ENCODE measurements at places on chromosomes 1 and 21.

- peak; percentile 95 for DNase-seq
Observed at GRCh38 chr1:234987415-234988154, 141.1 kb downstream of the TOMM20 start.

GRCh38 chr1:186046437-186047211, 312.4 kb downstream of the HMCN1 start:
- no peak for DNase-seq

GRCh38 chr1:121566346-121566745, 381.6 kb downstream of the SRGAP2C start:
- no peak for DNase-seq

DNA sequence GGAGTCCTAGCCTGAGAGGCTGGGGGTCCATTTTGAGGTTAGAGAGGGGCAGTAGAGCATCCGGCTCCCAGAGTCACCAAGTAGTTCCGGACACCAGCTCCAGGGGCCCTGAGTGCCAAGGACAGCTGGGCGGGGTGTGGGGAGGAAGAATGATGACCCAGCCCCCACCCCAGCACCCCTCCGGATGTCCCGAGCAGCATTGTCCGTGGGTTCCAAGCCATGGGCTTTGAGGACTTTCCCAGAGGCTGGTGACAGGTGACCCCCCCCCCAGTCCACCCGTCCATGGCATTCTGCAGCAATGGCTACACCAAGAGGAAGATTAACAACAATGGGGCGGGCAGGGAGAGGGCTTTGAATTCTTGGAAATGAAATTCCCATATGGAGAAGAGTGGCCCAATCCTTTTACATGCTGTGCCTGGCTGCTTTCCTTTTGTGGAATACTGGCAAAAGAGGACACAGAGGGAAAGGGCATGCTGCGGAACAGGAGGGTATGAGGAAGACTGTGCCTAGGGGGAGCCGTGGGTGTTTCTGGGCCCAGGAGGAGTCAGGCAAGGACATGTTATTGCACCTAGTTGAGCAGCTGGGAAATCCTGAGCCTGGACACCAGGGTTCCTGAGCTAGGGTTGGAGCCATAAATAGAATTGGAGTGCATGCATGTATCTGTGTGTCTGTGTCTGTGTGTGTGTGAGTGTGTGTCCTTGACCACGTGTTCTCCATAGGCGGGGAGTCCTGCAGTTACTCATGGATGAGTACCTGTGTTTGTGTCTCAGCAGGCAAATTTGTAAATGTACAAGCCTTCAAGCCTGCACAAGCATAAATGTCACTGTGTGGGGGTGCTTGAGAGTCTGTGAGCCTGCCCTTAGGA, 956 bp downstream of the ATP1A2 start:
- no peak for DNase-seq

- DNase-seq = no peak
Observed at GRCh38 chr1:42691157-42691498, 8.9 kb downstream of the YBX1 start.

DNA sequence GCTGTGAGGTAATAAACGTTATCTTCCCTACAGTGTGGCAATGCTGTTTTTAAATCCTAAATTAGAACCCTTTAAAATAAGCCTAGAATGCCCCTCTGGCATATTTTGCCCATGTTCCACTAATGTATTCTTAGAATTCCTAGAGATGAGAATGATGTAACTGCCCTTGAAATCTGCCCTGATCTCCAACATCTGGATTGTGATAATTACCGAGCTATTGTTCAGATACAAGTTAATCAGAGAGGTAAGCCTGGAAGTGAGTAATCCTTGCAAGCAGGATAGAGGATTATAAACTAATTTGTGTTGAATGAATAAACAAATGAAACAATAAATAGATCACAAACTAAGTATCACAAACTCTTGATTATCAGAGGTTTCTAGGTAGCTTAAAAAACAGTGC, 107.8 kb upstream of the DMRTA2 start:
- peak; percentile 52 for DNase-seq

GRCh38 chr21:42374864-42375499, 8.6 kb upstream of the TFF1 start:
- no peak for DNase-seq

DNA sequence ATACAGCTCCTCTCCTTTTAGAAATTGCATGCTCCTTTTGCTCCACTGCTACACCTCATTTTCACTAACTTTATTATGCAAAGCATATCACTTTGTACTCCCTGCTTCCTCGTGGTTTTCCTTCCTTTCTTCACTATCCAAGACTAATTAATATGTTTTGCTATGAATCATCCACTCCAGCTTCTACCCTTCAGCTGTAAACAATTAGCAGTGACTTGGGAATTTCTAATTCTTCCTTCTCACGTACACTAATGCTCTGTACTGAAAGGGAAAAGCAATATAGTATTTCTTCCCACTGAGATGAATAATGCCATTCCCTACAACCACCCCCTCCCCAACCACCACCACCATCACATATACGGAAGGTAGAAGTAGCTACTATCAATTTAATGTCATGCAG, 1917.0 kb downstream of the MRPL39 start:
- DNase-seq = no peak

DNA sequence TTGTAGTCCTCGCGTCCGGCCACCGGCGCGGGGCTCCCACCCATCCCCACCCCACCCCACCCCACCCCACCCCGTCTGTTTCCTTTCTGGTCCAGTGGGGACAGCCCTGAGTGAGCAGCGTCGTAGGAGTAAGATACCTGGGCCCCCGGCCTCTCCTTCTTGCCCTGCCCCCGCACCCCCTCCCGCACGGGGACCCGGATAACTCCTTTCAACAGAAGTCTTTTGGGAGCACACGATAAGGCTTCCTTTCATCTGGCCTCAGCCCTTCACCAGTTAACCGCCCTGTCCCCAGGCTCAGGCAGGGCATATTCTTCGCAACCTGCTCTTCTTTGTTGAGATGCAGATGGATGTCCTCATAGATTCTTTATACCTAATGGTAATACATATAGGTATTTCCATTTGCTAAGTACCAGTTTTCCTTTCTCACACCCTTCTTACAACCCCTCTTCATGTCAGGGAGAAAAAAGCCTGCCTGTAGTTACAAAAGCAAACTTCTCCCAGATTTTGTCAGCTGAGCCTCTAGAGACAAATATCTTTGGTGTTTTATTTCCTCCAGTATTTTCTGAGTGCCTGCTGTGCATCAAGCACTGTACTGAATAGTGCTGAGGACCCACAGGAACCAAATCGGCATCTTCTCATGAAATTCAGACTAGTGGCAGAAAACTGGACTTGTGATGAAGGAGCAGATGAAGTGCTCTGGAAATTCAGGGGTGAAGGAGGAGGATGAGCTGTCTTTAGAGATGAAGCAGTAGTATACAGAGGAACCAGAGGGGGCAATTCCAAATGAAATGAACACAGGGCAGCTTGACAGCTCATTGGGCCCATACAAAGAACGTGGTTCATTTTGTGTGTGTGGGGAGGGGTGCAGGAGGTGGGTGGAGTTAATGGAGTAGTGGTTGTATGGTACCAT, 33.6 kb downstream of the SLC2A1 start:
- peak; percentile 26 for DNase-seq

DNA sequence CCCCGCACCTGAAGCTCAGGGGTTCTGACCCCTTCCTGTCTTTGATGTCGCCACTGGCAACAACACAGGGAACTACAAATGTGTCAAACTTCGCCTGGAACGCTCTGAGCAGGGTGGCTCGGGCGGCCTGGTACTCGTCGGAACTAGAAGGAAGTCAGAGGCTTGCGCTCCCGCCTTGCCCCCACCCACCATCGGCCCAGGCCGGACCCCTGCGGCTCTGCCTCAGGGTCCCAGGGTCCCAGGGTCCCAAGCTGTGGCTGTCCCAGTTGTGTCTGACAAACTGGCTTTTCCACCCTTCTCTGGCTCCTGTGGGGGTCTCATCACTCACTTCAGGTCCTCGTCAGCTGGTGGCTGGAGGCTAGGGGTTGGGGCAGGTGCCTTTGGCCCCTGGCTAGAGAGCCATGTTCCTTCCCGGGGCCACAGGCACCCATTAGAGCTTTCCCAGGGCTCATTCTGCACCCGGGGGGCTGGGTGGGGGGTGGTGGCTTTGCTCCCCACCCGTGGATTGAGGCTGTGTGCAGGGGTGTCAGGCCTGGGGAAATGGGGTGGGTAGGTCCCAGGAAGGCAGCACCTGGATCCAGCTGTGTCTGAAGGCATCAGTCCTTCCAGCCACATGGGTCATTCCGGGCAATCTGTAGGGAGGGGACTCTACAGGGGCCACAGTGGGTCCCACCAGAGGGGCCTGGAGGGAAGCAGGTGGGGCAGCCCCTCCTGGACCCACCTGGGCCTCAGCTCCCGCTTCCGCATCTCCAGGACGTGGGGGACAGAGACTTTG, 8.0 kb upstream of the TMEM52 start:
- no peak for DNase-seq

DNA sequence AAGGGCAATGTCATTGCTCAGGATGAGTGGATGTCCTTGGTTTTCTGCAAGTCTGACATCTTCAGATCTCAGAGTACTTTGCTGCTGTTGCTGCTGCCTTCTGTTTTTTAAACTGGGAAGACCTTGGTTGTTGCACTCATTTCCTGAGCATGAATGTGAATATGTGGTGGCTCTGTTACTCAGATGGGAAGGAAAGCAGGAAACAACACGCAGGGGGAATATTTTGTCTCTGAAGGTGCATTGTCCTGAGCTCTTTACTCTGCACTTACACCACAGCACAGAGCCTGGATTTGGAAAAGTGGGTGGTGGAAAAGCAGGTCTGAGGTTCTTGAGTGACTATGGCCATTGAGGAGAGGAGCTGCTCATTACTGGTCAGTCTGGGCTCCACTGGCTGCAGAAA, 36.3 kb downstream of the PTGFRN start:
- peak; percentile 29 for DNase-seq

Measured in dermis blood vessel endothelial cell (primary cell).